ENCODE measurements at places on chromosomes 13 and 19.

DNA sequence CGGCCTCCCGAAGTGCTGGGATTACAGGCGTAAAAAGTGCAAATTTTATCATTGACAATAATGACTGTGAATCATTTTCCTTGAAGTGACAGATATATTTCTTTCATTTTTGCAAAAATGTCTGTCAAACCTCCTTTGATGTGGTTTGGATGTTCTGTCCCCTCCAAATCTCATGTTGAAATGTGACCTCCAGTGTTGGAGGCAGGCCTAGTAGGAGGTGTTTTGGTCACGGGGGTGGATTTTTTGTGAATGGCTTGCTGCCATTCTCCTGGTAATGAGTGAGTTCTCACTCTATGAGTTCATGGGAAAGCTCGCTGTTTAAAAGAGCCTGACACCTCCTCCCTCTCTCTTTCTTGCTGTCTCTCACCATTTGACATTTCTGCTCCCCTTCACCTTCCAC lies 5.5 kb upstream of the SLC1A6 start:
- DNase-seq = no peak

DNA sequence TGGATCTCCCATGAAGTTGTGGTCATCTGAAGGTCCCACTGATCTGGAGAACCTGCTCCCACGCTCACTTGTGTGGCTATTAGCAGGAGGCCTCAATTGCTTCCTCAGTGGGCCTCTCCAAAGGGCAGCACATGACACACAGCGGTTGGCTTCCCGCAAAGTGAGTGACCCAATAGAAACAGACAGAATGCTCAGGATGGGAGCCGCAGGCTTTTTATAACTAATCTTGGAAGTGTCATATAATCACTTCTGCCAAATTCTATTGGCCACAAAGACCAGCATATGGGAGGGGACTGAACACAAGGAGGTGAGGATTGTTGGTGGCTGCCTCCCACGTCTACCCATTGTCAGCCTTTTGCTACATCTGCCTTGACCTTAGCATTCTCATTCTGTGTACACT lies 22.1 kb upstream of the EHD2 start:
- no peak for DNase-seq

GRCh38 chr19:591099-591958 lies 1.6 kb downstream of the HCN2 start:
- peak; percentile 19 for DNase-seq

DNA sequence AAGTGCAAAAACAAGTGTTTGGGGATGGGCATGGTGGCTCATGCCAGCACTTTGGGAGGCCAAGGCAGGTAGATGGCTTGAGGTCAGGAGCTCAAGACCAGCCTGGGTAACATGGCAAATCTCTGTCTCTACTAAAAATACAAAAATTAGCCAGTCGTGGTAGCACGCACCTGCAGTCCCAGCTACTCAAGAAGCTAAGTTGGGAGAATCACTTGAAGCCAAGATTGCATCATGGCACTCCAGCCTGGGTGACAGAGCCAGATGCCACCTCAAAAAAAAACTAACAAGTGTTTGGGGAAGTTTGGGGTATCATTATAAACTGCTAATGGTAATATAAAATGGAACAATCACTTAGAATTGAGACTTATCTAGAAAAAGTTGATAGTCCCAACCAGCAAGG lies 24.6 kb downstream of the XPO4 start:
- no peak for DNase-seq

GRCh38 chr19:46574533-46574932 lies 26.6 kb upstream of the CALM3 start:
- DNase-seq = peak; percentile 25

DNA sequence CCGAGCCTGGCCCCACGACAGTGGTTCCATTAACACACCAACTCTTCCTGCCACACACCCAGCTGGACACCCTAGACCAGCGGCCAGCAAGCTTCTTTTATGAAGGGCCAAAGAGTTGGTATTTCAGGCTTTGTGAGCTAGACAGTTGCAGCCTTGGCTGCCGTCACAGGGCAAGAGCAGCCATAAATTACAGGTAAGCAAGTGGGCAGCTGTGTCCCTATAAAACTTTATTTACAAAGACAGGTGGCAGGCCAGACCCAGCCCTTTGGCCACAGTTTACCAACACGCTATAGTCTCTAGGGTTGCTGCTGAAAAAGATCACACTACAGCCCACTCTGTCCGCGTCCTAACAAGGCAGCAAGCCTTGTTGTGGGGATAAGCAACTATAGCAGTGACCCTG lies 13.3 kb downstream of the ELL start:
- DNase-seq = no peak

GRCh38 chr19:49546825-49547565 lies 19.2 kb downstream of the RCN3 start:
- peak; percentile 85 for DNase-seq

DNA sequence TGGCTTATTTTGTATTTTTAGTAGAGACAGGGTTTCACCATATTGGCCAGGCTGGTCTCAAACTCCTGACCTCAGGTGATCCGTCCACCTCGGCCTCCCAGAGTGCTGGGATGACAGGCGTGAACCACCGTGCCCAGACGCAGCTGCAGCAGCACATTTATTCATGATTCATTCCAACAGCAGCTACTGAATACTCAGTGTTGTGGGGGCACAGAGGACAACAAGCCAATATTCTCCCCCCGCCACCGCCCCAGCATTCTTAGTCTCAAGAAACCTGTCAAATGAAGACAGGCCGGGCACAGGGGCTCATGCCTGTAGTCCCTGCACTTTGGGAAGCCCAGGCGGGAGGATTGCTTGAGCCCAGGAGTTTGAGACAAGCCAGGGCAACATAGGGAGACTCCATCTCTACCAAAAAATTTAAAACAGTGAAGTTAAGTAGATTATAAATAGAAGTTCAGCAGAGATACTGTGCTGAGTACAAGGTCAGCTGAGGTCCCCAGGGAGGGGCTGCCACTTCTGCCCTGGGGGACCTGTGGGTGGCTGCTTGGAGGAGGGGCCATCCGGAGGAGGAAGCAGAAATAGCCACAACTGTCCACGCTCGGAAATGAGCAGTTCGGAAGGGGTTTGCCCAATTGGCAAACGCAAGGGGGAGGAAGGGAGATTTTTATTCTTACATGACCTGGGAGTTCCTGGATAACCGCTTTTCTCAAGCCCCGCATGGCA lies 4.3 kb downstream of the DOT1L start:
- DNase-seq = no peak

GRCh38 chr13:33194820-33195692 lies 90.5 kb downstream of the STARD13 start:
- peak; percentile 96 for DNase-seq

GRCh38 chr13:98975822-98976261 lies 2.0 kb downstream of the DOCK9 start:
- DNase-seq = no peak

- no peak for DNase-seq
These were observed 33.5 kb upstream of the IRS2 start for GRCh38 chr13:109819874-109820273.

DNA sequence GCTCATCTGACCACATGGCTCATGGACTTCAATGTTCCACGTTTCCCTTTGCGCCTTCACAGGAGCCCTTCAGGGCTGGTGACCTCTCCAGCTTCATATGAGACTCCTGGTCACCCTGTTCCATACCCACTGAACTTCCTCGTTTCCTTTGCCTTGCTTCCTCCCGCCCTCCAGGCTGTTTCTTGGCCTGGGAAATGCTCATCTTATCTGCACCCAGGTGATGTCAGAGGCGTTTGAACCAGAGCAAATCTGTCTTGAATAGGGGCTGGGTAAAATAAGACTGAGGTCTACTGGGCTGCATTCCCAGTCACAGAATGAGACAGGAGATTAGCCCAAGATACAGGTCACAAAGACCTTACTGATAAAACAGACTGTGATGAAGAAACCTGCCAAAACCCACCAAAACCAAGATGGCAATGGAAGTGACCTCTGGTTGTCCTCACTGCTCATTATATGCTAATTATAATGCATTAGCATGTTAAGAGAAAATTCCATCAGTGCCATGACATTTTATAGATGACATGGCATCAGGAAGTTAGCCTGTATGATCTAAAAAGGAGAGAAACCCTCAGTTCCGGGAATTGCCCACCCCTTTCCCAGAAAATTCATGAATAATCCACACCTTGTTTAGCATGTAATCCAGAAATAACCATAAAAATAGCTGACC lies 102.7 kb downstream of the DCLK1 start:
- no peak for DNase-seq

- no peak for DNase-seq
These were observed 10.7 kb downstream of the SBNO2 start for GRCh38 chr19:1163283-1163933.

DNA sequence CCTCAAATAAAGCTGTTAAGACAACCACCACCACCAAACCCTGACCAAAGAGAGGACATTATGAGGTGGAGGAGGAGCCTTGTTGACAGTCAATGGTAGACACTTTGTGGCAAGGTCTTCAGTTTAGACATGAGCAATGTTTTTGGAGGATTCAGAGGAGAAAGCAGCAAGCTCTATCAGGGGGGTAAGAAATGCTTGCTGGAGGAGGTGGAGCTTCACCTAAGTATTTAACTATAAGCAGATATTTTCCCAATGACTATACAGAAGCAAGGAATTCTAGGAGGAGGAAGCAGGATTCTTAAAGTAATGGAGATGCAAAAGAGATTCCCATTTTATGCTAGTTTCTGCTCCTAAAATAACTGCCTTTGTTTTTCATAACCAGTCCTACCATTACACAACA lies 74.2 kb downstream of the TRPC4 start:
- DNase-seq = peak; percentile 66

DNA sequence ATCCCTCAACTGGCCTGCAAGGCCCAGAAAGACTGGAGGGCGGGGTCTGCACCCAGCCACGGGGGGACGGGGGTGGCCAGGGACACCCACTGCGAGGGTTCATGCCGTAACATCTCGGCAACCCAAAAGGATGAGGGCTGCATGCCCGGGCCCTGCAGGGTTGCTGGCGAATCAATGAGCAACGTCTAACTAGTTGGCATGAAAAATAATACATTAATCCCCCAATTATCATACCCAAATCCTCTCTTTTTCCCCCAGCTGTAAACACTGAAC lies 232.2 kb downstream of the TUBA3C start:
- no peak for DNase-seq

DNA sequence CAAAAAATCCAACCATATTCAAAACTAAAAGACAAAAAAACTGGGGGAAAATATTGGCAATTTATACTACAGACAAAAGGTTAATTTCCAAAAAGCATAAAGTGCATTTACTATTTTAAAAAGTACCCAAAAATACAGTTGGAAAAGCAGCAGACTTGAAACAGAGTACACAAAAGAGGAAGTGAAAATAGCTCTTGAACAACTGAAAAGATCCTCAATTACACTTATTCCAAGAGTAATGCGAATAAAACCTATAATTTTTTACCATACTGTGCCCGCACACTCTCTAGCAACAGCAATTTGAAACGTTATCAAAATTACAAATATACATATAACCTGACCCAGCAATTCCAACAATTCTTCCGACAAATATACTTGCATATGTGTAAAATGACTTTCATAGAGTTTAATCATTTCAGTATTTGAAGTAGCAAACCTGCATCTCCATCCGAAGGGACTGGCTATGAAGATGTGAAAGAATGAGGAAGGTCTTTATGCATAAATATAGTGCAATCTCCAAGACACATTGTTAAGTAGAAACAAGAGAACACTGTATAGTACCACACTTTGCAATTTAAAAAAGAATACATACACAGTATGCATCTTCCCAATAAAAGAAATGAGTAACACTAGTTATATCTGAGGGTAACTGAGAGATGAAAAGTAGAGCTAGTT lies 25.4 kb downstream of the ALG5 start:
- DNase-seq = no peak

DNA sequence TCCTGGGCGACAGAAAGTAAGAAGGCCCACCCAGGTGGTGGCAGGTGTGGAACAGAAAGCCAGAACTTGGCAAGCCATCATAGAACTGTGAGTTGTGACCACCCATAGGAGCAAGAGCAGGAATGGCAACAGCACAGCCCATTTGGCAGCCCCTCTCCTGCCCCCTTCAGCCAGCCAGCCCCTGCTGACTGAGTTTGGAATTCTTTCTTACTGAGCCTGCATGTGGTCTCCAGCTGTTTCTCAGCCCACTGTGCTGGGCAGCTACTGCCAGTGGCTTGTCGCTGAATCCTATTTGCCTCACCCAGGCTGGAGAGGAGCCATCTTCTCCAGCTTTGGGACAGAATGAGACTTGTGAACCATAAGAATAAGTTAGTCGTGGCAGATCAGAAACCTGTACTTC lies 28.3 kb downstream of the CNMD start:
- no peak for DNase-seq

DNA sequence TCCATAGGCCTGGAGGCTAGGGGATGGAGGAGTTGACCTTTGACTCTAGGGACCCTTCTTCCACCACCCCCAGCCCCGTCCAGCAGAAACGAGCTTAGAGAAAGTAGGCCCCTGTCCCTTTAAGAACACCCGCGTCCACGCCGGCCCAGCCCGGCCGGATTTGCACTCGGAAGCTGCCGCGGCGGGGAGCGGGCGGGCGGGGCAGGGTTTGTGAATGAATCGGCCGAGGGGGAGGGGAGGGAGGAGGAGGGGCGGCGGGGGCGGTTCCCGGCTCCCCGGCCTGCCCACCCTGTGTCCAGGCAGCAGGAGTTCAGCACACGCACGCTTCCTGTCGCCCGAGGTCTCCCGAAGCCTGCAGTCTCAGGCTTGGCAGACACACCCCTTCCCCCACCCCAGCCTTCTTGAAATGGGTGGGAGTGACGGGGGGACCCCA lies 1.5 kb downstream of the UNC13A start:
- DNase-seq = peak; percentile 42

DNA sequence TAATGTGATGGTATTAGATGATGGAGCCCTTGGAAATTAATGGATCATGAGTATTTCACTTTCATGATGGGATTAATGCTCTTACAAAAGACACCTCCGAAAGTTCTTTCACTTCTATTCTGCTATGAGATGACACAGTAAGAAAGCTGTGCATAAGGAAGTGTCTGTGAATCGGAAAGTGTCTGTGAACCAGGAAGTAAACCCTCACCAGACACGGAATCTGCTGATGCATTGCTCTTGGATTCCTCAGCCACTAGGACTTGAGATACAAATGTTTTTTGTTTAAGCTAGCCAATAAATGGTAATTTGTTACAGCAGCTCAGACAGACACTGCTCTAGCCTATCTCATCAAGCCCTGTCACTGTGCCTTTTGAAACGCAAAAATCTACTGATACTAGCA lies 440.4 kb upstream of the PRR20A start:
- DNase-seq = no peak

DNA sequence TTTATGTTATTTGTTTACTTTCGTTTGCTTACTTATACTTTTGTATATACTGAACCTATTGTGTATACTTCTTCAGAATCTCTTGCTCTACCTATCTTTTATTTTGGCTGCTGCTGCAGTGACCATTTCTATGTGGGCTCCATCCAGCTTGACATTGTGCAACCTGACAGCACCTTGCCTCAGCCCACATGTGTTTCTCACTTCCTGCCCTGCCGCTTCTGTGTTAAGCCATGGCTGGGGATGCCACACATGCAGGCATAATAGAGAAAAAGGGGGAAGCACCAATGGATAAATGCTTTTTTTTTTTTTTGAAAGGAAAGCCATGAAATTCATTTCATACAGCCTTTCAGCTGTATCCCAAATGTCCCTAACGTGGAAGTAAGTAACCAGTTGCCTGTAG lies 147.6 kb downstream of the RBM26 start:
- no peak for DNase-seq
